SK-N-SH treated with all-trans-retinoic acid at 6 μM for 48 hours (cell line): ENCODE measurements at places on chromosomes 11 and 22.

- peak; percentile 46 for ATAC-seq
These were observed 528 bp upstream of the ARRB1 start for GRCh38 chr11:75351791-75352587.

DNA sequence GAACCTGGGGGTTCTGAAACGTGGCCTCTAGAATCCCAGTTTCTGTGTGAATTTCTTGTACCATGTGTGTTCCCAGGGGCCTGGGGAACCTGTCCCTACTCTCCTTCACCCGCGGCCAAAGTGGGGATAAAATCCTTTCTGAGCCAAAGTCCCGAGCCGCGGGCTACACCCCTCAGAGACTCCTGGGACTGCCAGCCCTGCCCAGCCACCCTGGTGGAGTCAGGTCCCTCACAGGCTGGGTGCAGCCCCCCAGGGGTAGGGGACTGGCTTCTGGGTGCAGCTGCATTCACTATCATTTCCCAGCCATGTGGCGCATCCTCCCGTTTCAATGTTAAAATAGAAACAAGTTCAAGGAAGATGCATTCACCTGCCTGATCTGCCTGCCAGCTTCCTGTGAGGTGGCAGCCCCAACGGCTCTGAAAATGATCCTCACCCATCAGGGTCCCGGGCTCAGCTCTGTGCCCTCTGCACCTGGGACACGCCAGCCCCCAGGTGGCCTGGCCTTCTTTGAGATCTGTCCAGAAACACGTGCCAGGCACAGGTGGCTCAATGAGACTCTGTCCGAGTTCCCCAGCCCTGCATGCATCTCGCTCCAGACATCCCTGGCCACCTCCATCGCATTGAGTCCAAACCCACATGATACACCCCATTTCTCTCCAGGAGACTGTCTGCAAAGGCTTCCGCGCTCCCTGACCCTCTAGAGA lies 338.8 kb downstream of the CTTN start:
- no peak for ATAC-seq

GRCh38 chr11:61279934-61280659 lies 15.0 kb downstream of the VWCE start:
- ATAC-seq = no peak

GRCh38 chr11:80424012-80424695 lies 983.3 kb upstream of the TENM4 start:
- no peak for ATAC-seq

- no peak for ATAC-seq
These were observed 655.6 kb upstream of the CNTN5 start for GRCh38 chr11:98365190-98365589.

DNA sequence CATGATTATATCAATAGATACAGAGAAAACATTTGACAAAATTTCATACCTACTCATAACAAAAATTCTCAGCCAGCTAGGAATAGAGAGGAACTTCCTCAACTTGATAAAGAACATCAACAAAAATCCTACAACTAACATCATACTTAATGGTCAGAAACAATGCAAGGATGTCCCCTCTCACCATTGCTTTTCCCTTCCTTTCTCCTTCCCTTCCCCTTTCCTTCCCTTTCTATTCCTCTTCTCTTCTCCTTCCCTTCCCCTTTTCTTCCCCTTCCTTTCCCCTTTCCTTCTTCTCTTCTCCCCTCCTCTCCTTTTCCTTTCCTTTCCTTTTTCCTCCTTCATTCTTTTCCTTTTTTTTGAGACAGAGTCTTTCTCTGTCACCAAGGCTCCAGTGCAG lies 418.3 kb upstream of the B3GAT1 start:
- no peak for ATAC-seq

- peak; percentile 7; the same call in 2 of the 3 replicates for ATAC-seq
These were observed 3.2 kb upstream of the GAB2 start for GRCh38 chr11:78420796-78421209.

GRCh38 chr22:29704528-29705285 lies 15.1 kb upstream of the CABP7 start:
- peak; percentile 66 for ATAC-seq

DNA sequence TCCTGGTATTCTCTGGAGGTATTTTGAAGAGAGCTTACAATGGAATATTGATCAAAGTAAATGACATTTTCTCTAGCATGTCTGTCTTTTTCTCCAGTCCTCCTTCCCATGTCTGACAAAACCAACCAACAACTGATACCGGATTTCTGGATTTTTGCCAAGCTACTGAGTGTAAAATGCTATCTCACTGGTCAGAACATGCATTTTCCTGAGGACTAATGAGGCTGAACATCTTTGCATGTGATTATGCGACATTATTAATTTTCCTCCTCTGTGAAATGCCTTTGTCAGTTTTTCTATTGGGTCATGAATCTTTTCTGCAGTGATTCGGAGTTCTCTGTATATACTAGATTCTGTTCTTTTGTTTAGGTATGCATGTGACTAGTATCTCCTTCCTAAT lies 51.4 kb downstream of the CDON start:
- ATAC-seq = no peak

DNA sequence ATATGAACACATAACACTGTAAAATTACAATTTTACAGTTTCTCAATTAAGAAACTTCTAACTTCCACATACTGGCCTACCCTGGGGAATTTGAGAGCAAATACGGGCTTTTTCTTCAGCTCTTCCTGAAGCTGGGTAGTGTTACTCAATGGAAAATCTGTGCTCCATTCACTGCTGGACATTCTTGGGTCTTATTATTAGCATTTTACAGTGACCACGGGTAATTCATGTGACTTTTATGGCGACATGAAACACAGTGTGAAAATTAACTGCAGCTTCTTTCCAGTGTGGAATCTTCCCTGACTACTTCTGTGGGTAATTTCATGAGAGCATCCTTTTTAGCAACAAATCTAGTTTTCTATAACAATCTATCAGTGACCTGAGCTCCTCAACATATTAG lies 423.7 kb upstream of the ANO5 start:
- no peak for ATAC-seq

- ATAC-seq = no peak
These were observed 56.8 kb upstream of the B3GAT1 start for GRCh38 chr11:134468796-134469195.

DNA sequence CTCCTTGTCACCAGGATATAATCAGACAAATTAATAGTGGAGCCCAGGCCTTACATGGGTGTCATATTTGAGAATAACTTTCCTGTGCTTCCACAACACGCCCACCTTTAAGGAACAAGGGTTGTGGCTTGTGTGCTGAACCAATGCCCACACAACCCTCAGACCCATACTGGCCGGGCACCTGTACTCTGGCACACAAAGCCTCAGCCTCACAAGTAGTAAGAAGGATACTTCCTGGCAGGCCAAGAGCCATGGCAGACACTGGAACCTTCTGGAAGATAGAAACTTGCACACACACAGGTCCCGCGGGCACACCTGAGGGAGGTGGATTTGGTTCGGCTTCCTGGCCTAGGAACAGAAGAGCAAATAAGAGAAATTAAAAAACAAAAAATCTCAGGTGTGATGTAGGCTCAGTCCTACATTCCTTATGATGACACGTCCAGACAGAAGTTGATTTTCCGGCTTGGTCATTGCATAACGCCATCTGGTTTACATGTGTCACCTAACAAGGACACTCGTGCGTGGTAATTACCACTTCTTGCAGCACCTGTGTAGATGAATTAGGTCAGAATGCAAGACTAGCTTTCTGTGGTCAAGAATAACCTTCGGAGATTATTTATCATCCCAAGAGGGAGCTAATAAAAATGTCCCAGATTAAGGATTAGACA lies 5.8 kb upstream of the BRD1 start:
- ATAC-seq = no peak

GRCh38 chr11:72292106-72292785 lies 48.3 kb upstream of the PHOX2A start:
- ATAC-seq = no peak

- no peak for ATAC-seq
These were observed 20.3 kb upstream of the MICAL3 start for GRCh38 chr22:18044548-18045271.

DNA sequence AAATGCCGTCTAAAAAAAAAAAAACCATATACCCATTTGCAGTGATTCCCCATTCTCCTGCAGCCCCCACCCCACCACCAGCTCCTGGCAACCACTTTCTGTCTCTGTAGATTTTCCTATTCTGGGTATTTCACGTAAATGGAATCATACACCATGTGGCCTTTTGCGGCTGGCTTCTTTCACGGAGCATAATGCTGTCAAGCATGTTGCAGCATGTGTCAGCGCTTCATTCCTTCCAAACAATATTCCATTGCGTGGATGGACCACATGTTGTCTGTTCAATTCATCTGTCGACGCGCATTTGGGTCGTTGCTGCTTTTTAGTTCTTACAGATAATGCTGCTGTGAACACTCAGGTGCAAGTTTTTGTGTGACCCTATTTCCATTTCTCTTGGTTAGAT lies 14.8 kb upstream of the EMID1 start:
- ATAC-seq = no peak

DNA sequence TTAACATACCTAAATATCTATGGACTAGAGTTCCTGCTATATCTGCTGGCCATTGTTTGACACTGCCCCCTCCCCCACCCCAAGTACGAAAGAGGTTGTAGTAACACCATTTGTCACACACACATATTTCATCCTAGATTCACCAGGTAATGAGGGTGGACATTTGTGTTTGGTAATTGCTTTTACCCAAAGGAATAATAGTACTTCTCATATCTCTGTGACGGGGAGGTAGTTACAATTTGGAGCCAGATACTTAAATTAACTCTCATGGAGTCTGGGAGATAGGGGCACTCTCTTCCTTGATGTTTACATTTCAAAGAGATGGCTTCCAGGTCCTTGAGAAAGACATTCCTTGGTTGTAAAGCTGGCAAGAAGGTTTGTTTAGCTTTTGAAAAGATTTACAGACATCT lies 38.7 kb downstream of the REXO2 start:
- no peak for ATAC-seq

DNA sequence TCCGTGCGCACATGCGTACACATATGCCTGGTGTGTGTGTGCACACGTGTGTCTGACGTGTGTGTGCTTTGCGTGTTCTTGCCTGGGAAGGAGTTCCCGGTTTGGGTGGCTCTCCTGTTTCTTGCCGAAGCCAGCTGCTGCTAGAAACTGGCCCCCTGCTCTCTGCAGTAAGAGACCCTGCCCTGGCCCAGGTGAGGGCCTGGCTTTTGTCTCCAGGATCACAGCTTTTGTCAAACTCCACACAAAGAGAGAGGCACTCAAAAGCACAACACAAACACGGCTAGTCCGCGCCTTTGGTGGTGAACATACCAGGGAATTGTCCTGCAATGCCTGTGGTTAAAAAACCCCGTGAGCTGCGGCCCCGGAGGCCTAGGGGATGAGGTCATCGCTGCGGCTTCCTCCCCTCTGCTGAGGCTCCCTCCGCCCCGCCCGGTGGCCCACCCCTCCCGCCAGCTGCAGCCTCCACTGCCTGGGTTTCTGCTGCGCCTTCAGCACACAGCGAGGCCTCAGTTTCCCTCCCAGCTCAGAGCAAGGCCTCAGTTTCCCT lies 88.9 kb downstream of the KCNQ1 start:
- peak; percentile 84 for ATAC-seq

- ATAC-seq = no peak; the same call in 2 of the 3 replicates
These were observed 142.0 kb downstream of the SLC17A6 start for GRCh38 chr11:22479971-22480720.

DNA sequence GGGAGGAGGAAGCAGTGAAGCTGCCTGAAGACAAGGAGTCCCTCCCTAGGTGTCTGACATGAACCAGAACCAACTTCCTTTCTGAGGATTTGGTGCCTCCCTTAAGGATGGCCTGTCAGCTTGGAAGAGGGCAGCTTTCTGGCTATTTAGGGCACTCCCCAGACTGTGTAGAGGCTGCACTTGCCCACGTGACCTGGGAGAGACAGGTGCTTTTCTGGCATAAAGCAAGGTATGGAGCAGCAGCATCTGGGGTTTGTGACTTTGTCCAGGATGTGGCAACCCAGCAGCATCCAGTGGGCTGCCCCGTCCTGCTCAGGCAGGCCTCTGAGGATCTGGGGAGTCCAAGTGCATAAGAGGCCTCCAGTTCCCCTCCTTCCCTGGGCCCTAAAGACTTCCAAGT lies 42.0 kb upstream of the TLCD5 start:
- ATAC-seq = no peak

DNA sequence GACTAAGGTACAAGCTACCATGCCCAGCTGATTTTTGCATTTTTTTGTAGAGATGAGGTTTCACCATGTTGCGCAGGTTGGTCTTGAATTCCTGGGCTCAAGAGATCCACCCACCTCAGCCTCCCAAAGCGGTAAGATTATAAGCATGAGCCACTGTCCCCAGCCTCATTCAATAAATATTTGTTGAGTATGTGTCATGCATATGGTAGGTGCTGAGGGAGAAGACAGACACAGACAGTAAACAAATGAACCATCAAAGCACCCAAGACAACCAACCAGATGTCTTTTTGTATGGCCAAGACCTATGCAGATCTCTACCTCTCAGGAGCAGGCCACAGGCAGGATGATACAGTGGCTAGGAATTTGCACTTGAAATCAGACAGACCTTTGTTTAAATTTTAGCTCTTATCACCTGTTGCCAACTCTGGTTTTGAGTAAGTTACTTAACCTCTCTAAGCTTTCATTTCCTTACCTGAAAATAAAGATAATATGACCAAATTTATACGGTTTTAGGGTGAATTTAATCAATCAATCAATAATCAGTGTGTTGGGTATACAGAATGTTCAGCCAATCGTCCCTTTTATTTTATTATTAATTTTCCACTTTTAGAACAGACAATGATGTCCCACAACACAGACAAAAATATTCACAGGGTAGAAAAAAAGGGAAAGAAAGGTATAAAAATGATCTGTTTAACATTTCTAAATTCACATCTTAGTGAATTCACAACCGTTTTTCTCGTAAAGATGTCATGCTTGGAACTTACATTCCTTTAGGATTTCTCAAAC lies 128.2 kb downstream of the SGSM3 start:
- ATAC-seq = peak; percentile 94

GRCh38 chr11:110261195-110262071 lies 35.0 kb downstream of the RDX start:
- no peak for ATAC-seq

GRCh38 chr22:50683086-50683993 lies 10.7 kb downstream of the SHANK3 start:
- no peak for ATAC-seq

- peak; percentile 78 for ATAC-seq
These were observed 32.0 kb upstream of the LINC01488 start for GRCh38 chr11:69449320-69450063.

GRCh38 chr11:117428186-117428855 lies 100.7 kb downstream of the CEP164 start:
- ATAC-seq = no peak

DNA sequence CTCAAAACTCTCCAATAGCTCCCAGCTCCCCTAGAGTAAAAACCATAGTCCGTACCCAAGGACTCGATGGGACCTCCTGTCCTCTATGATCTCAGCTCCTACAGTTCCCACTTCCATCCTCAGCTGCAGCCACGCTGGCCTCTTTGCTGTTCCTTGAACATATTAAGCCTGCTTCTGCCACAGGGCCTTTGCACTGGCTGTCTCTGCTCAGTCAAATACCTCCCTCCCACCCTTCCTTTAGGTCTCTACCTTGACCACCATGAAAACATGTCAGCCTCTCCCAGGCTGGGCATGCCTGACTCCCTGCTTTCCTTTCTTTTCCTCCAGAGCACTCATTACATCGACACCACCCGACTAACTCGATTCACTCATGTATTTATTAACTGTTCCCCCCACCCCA lies 24.5 kb downstream of the TMEM184B start:
- no peak for ATAC-seq
